ENCODE measurements at places on chromosomes 3 and 15. TPM values are rescaled to one million over a fixed set of nuclear protein-coding genes. Genes with fewer than 3 reads are reported as not detected.

CACNA1D gene
- total RNA-seq: not detected

FGF7 gene
- 7.1 TPM for total RNA-seq

ANKUB1 gene
- total RNA-seq: not detected

ROPN1 gene
- total RNA-seq: not detected

ZNF385D gene
- 0.44 TPM for total RNA-seq

DISP2 gene
- total RNA-seq: 0.43 TPM

ACKR4 gene
- total RNA-seq: 3.9 TPM

GRCh38 chr3:11335056-11335608 is 62.9 kb downstream of the ATG7 start:
- no peak for DNase-seq

- peak; percentile 69 for DNase-seq
Observed at GRCh38 chr15:58066042-58066867, 744 bp upstream of the ALDH1A2 start.

DNA sequence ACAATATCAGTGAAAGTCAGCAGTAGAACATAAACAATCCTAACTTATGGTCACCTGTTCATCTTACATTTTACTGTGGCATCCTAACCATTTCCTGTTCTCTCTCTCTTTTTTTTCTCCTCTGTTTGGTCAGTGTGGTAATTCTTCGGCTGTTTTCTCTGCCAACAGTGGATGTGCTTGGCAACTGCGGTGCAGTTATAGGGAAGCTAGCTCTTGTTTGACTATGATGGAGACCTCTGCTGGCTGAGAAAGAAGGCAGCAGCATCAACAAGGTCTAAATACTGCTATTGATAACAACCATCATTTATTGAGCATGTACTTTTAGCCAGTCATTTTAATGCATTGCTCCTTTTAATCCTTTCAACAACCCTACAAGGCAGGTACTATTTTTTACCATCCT is 723 bp upstream of the DRD3 start:
- peak; percentile 62 for DNase-seq

DNA sequence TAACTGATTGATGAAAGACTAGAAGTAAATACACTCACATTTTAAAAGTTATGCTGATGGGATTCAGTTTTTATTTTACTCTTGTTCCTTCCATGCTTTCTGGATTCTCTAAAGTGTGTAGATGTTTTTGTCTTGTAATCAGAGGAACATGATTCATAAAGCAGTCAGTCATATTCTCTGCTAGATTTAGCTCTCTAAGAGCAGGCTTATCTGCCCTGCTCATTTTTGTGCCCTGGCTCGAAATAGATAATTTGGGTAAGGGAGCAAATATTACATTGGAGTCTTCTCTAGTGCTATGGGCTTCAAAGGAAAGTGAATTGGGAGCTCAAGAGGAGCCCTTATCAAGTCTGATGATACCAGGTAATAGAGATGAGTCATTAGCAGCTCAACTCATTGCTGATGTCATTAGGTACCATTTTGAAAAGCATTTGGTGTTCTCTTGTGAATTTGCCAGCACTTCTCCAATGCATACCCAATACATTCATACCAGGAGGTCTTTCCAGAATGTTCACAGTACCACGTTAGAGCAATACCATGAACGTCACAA is 27.7 kb downstream of the SACM1L start:
- no peak for DNase-seq

DNA sequence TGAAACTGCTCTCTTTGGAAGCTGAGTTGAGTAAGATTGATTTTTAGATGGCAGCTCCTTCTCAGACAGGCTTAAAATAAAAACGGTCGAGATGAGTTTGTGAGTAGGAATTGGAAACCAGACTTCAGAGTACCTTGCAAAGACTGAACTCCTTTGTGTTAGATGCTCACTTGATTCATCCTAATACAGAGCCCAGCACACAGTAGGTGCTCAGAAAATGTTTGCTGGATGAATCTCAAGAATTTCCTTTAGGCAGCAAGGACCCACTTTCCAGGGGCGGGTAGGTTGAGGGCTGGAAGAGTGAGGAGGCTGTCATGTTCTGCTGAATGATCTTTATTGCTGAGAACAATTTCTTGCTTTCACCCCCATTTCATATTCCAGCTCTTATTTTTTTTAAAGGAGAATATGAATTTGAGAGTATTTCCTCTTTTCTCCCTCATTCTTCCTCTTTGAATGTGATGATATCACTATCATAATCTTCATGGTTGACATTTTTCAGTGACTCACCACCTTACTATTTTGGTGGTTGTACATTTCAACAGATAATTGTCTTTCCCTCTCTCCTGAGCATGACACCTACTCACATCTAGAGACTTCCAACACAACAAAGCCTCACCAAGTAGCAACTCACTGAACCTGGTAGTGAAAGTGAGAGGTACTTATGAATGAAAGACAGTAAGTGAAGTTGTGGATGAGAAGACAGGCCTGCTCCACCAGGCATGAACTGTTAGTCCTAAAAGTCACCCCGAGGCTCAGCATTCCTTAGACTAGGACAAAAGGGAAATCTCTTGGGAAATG is 113.3 kb downstream of the PDCD6IP start:
- no peak for DNase-seq

- DNase-seq: no peak
Observed at GRCh38 chr15:58977887-58978286, 9.6 kb upstream of the RNF111 start.

DNA sequence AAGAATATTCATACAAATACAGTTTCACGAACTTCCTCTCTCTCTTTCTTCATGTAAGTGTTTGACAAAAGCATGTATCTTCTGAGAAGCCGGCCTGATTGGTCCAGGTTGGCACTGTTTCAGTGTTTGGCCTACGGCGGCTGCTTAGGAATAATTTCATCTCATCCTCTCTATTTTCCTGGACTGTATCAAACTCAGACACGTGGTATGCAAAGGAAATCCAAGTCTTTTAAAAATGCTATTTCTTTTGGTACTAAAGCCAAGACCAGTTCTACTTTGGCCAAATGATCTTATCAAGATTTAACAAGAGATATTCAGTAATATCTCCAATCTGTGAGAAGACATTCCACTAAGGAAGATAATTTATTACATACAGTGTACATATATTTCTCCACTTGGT is 152.8 kb downstream of the TIGIT start:
- no peak for DNase-seq

GRCh38 chr3:10380906-10381305 is 60.0 kb upstream of the SEC13 start:
- peak; percentile 43 for DNase-seq

DNA sequence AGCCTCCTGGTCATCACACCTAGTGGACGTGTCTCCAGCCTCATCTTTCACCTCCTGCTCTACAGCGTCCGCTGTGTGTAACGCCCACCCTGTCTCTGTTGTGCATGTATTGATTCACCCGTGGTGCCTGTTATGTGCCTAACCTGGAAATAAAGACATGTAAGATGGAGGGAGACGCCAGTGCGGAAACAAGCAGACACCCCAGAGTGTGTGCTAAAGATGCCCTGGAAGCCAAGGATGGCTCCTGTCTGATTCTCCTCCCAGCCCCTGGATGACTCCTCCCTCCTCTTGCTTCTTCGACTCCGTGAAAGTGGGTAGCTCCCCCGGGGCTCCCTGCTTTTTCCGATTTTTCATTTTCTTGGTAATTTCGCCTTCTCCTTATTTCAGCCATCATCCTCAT is 241.8 kb downstream of the ADAMTS17 start:
- DNase-seq: no peak
